ENCODE measurements at places on chromosomes 6 and 20.

DNA sequence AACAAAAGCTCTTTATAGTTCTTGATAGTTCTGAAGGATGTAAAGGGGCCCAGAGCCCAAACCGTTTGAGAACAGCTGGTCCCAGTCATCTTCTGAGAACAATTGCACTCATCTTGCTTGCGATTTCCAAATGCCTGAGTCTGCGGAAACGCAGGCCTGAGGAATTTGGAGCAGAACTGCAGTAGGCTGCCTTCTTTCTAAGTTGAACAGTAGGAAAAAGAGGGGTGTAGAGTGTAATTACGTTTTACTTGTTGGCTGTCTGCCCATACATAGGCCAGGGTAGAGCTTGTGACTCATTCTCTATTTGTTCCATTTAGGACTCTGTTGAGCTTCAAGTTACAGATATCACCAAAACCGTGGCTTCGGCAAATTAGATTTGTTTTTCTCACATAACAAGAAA is 42.0 kb upstream of the KIF16B start:
- DNase-seq: peak; percentile 44

DNA sequence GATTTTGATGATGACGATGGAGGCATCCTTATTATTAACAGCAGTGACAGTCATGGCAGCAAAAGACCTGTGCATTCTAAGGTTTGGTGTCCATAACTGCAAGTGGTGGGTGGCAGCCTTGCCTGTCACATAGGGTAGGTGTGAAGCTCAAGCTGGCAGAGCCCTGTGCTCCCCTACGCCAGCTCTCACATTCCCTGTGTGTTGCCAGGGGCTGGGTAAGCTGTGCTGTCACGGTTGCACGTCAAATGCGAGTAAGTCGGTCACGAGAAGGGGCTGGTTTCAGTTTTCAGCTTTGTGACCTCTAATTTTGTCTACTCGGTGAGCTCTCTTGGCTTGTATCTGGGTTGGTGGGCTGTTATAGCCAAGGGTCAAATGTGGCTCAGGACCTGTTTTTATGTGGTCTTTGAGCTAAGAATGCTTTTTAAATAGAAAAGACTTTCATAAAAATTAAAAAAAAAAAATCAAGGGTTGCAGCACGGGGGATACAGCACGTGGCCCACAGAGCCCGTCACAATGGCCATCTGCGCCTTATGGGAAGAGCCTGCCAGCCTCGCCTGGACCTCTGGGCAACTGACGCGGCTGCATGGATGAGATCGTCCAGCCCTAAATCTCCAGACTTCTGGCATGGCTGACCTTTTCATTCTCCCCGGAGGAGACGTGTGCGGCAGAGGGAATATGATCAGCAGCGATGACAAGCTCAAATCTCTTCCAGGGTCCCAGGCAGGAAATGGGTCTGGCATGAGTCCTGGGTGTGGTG is 148.5 kb downstream of the PHACTR3 start:
- no peak for DNase-seq

- DNase-seq: peak; percentile 24
These were observed 42.8 kb downstream of the RREB1 start for GRCh38 chr6:7150381-7151064.

DNA sequence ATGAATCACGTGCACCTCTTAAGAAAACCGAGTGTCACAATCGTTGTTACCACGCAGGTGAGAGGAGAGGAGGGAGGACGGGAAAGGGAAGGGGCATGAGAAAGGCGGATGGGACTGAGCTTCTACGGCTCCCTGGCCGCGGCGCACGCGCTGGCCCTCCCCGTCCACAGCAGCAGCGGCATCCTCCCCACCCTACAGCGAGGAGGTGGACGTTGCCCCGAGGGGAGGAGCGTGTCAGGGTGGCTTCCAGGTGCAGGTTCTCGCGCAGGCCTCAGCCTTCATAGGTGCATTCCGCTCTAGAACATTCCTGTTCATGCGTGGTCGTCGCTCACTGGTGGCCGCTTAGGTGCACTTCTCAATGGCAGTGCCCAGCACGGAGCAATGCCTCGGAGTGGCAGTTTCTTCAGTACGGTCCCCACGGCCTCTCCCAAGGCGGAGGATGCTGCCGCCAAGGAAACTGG is 29.7 kb upstream of the AFDN start:
- no peak for DNase-seq

DNA sequence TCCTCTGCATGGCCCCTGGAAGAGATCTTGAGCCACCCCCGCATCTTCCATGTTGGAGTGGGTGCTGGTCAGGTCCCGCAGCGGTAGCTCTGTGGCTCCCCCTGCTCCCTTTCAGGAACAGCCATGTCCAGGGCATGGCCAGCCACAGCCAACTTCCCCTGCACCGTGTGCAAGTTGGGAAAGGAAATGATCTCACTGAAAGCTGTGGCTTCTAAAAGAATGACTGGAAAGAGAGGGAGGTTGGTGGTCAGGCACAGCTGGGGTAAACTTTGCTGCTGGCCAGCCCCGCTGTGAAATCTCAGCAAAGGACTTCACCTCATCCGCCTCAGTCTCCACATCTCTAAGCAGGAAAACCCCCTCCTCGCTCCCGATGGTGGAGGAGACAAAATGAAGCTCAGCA is 153.6 kb upstream of the CST7 start:
- DNase-seq: no peak

DNA sequence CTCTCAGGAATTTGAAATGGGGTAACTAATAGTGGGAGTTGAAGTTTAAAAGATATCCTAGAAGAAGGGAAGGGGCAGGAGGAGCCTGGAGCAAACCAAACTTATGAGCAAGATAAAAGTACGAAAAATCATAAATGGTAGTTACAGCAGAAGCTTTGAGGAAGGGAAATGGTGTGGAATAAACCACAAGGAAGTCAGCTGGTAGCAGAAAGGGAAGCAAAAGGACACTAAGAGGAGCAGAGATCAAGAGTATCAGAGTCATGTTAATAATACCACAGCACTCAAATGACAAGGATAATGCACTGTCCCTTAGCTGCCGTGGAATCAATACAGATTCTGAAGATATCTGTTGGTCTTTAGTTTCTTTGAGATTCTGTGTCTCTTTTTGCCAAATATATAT is 44.9 kb upstream of the CCDC28A start:
- DNase-seq: no peak

- DNase-seq: no peak
These were observed 111.1 kb downstream of the AGPAT4 start for GRCh38 chr6:161162722-161163121.

GRCh38 chr6:125356884-125357283 is 55.1 kb upstream of the HDDC2 start:
- no peak for DNase-seq

DNA sequence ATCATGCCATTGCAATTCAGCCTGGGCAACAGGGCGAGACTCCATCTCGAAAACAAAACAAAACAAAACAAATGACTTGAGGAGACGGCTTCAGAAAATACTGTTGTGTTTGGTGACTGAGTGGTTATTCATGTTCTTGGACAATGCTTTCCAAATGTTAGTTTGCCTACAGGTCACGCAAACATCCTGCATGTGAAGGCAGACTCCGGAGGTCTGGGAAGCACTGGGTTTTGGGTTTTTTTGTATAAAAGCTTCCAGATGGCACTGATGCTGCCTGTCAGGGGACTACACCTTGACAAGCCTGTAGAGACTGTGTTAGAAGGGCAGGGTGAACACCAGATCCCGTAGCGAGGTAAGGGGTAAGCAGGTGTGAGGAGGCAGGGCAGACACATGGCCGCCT is 81.7 kb downstream of the THBS2 start:
- no peak for DNase-seq

DNA sequence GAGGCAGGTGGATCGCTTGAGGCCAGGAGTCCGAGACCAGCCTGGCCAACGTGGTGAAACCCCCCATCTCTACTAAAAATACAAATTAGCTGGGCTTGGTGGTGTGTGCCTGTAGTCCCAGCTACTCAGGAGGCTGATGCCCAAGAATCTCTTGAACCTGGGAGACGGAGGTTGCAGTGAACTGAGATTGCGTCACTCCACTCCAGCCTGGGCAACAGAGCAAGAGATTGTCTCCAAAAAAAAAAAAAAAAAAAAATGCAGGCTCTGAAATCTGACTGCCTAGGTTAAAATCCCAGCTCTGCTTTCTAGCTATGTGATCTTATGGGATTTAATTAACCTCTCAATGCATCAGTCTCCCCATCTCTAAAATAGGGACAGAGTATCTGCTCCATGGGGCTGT is 3.3 kb upstream of the TMEM217 start:
- DNase-seq: no peak

- DNase-seq: no peak
These were observed 375.8 kb downstream of the THBS2 start for GRCh38 chr6:168877821-168878282.

DNA sequence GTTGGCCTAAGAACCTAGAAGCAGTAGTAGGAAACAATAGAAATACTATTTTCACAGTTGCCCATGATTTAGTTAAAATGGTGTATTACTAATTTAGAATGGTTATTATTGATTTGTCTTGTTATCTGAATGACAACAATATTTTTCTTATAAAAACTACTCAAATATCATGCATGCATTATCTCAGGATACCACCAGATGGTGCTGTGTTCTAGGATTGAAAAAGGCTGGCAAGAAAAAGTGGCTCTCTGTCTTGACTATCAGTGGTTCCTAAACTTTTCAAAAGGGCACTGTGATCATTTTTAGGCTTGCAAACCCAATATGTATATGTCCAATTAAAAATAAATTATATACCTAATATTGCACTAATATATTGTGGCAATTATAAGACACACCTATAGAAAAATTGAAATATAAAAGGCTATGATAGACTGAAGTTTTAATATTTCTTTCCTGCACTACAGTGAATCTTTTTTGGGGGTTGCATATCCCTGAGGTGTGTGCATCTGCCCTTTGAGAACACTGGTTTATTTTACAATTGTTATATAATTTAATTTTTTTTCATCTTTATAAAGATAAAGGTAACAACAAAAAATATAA is 131.7 kb upstream of the MLIP start:
- DNase-seq: peak; percentile 41

GRCh38 chr6:157667211-157668008 is 155.6 kb upstream of the SNX9 start:
- peak; percentile 45 for DNase-seq

DNA sequence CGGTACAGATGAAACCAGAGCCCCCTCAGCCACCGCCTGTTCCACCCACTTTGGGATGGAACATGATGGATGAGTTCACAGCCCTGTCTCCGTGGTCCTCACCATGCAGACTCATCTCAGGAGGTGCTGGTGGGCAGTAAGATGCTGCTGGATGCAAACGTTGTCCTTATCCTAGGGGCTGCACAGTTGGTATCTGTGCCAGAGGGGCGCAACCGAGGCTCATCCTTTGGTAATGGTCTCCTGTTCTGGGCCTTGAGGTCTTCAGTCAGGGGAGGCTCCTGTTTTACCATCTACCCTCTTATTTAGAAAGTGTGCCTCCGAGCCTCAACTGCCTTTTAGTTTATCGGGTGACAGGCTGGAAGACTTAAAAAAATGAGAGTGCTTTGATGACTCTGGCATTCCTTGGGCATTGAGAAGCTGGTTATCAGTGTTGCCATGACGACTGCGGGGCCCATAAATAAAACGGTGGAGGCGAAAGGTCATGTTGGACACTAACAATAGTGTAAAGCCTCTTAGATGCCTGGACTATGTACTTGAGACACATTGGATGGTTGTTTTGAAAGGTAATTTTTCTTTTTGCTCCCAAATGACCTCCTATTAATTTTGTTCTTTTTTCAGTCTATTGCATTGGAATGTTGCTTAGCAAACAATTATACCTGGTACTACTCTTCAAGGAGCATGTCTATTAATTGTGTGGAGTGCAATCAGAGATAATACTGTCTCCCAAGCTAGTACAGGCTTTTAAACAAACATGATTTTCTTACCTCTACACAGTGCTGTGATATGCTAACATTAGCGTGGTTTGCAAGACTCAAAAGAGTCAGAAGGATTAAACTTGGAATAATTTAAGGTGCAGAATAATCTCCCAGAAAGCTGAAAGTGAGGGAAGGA is 74.2 kb upstream of the DSP start:
- peak; percentile 95 for DNase-seq

GRCh38 chr6:90660931-90661330 is 74.1 kb upstream of the MAP3K7 start:
- DNase-seq: no peak

DNA sequence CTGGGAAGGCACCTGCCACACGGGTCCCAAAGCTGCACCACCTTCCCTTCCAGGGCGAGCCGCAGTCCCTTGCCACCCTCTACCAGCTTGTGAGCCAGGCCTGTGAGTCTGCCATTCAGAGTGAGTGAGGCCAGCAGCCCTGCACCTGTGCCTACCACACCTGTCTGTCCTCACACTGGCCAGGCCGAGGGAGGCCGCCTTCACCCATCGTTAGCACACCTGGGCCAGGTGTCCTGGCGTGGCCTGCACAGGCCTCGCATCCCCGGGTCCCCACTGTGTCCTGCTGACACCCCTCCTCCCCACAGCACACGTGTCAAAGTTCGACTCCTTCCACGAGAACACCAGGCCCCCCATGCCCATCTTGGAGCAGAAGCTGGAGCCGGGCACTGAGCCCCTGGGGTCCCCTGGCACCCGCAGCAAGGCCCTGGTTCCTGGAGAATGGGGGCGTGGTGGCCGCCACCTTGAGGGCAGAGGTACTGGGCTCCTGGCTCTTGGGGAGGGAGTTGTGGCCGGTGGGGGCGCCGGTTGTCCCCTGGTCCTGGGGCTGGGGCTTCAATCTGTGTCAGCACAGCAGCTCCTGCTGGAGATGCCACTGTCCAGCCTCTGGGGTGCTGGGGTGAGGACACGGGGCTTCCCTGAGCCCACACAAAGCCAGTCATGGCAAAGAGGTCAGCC is 33.0 kb downstream of the CHRNA4 start:
- no peak for DNase-seq

- DNase-seq: no peak
These were observed 122.2 kb upstream of the TFAP2D start for GRCh38 chr6:50591135-50591534.
